ENCODE measurements at places on chromosomes 2 and 18. TPM values are rescaled to one million over a fixed set of nuclear protein-coding genes. Genes with fewer than 3 reads are reported as not detected.

DNA sequence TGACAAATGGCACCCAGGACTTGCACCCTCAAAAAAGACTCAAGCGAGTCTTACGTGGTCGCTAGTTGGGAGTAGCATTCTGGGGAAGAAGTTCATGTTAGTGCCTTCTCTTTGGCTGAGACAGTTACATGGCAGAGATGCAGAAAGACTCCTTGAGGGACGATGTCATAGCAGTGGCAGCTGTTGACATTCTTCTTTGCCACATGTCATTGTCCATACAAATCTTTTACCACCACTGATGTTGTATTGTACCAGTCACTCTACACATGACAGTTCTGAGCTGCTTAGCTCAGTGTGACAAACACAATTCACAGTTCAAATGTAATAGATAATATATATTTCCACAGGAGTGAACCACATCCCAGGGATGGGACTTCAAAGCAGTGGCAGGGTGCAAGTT, 197.1 kb downstream of the TCF4 start:
- H3K36me3 ChIP-seq: no peaks in the 10 kb centered on the region
- H3K27ac ChIP-seq: no peak overlapping the region
- peaks cover 1% of the 10 kb centered on the region for H3K4me1 ChIP-seq
- H3K27me3 ChIP-seq: no peaks in the 10 kb centered on the region
- no peak for DNase-seq

GRCh38 chr2:196268025-196268424, 96.6 kb upstream of the STK17B start:
- no peak overlapping the region for H3K4me3 ChIP-seq
- H3K27me3 ChIP-seq: no peaks in the 10 kb centered on the region
- H3K4me1 ChIP-seq: no peaks in the 10 kb centered on the region
- no peak for DNase-seq
- H3K27ac ChIP-seq: peak overlapping the region; percentile 48

TOGARAM2 gene
- 0.82 TPM for total RNA-seq

TMEM185B gene
- total RNA-seq: 16.8 TPM

DNA sequence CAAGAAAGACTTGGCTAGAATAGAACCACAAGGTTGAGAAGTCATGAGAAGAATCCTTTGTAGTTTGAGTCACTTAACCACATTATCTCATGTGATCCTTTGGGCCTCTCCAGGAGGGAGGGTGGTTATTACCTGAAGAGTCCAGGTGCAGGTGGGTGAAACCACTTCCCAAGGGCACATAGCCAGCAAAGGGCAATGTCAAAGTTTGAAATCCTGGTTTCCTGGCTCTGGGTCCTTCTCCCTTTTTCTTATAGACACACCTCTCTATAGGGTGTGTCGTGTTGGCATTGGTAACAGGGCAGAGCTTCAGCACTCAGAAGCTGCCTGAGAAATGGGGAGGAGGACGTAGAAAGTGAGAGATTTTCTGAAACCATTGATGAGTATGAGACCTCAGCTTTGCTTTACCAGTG, 137.9 kb downstream of the MGAT5 start:
- H3K4me1 ChIP-seq: no peaks in the 10 kb centered on the region
- DNase-seq: no peak
- H3K36me3 ChIP-seq: no peaks in the 10 kb centered on the region
- no peak overlapping the region for H3K27ac ChIP-seq

DNA sequence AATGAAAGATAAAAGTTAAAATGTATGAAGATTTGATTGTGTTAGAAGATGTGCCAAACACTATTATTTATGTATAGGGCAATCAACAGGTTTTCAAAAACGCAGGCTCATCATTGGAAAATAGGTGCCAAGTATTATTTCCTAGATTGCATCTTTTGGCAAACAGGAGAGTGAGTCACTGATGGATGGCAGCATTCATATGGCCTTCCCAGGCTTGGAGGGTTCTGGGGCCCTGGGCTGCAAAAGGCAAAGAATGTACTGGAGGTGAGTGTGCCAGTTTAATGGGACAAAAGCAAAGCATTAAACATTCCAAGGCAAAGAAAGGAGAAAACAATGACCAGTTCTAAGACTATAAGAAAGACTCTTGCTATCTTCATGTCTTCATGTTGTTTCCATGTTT, 379.4 kb downstream of the RIT2 start:
- H3K27ac ChIP-seq: no peak overlapping the region
- DNase-seq: no peak
- no peaks in the 10 kb centered on the region for H3K36me3 ChIP-seq

DNA sequence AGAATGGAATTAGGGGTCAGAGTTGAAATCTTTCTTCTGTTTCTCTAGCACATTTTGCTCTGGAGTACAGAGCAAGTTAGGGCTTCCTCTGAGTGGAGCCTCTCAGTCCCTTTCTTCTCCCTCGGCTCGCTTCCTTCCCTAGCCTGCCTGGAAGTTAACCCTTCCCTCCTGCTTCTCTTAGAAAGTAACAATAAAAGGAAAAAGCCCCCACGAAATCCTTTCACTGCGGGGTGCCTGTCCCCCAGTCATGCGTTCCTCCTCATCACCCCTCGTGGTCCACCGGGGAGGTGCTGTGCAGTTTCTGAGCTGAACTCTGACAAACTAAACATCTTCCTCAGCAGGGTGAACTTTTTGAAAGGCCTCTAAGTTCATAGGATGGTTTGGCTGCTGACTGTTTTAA, 2.0 kb downstream of the IGFBP2 start:
- DNase-seq: no peak
- no peaks in the 10 kb centered on the region for H3K4me1 ChIP-seq
- H3K27ac ChIP-seq: peak overlapping the region; percentile 15
- H3K4me3 ChIP-seq: no peak overlapping the region

VIL1 gene
- not detected for total RNA-seq

TGOLN2 gene
- 81.0 TPM for total RNA-seq

FNDC4 gene
- total RNA-seq: 6.1 TPM

DNA sequence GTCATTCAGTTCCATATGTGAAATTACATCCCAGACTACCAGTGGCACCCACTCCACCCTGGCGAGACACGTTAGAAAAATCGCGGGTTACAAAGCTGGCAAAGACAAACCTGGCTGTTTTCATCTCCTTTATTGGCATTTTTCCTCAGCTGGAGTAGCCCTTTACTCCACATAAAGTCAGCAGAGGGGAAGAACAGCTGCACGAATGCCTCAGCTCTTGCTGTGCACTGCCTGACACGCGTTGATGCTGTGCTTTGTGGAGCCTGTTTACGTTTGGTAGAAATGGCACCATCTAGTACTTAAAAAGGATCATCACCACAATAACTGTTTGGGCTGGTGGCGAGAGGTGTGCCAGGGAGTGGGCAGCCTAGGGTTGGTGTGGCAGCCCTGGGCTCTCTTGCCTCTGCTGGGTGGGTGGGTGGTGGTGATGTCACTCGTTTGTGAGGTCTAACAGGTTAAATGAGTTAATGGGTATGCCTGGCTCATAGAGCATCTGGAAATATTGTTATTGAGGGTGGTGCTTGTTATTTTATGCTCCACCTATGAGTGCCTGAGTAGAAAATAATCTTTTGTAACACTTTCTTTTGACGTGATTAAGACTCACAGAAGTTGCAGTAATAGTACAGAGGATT, 16.4 kb downstream of the FARP2 start:
- no peak for DNase-seq
- H3K27ac ChIP-seq: no peak overlapping the region
- no peaks in the 10 kb centered on the region for H3K4me1 ChIP-seq
- H3K4me3 ChIP-seq: no peak overlapping the region
- H3K27me3 ChIP-seq: no peaks in the 10 kb centered on the region

SULT1C4 gene
- 7.2 TPM for total RNA-seq

GRCh38 chr2:40315683-40316082, 136.2 kb downstream of the SLC8A1 start:
- H3K4me1 ChIP-seq: peaks cover 38% of the 10 kb centered on the region
- no peaks in the 10 kb centered on the region for H3K36me3 ChIP-seq
- peak overlapping the region; percentile 34 for H3K27ac ChIP-seq
- no peak for DNase-seq
- no peaks in the 10 kb centered on the region for H3K27me3 ChIP-seq

DNA sequence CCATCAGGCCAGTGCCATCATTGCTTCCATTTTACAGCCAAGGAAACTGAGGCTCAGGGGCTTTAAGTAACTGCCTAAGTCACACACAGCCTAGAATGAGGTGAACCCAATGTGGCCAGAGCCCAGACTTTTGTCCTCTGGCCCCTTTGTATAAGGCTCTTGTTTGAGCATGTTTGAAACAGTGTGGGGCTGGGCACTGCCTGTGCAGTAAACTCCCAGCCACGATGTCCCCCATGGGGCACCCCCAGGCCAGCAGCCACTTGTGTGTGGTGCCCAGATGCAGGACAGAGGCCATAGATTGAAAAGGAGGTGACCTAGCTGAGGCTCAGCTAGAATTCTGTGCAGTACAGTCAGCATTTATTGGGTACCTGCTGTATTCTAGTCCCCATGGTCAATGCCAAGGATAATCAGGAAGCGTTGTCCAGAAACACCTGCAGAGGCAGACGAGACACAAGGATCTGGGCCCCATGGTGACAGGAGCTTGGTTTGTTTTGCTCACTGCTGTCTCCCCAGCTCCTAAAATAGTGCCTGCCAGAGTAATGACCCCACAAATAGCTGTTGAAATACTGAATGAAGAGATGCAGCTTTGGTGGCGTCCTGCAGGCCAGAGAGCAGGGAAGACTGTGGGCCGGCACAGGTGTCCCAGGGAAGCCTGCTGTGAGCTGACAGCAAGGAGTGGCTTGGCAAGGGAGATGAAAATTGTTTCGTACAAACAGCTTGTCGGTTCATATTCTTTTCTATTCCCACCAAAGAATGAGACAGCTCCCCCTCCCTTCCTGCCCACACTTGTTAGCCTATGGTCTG, 160.7 kb downstream of the LDLRAD4 start:
- H3K27me3 ChIP-seq: no peaks in the 10 kb centered on the region
- H3K27ac ChIP-seq: no peak overlapping the region
- no peaks in the 10 kb centered on the region for H3K36me3 ChIP-seq

- no peaks in the 10 kb centered on the region for H3K4me1 ChIP-seq
- no peaks in the 10 kb centered on the region for H3K36me3 ChIP-seq
- DNase-seq: no peak
Measured at GRCh38 chr2:112184121-112184520, 45.9 kb downstream of the FBLN7 start.

CFAP65 gene
- total RNA-seq: not detected

DNA sequence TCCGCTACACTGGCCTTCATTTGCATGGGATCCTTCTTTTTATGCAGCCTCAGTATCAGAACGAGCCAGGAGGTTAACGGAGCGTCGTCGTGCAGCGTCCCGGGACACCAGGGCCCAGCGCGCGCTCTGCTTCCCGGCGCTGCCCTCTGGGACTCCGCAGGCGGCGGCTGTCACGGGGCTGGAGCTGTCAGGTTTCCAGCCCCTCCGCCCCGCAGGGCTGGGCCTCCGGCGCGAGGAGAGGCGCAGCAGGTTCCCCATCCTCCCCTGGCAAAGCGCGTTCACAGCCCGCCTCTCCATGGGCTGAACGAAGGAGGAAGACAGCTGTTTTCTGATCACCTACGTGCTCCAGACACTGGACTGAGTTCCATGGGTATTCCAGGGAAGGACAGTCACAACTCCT, 12.5 kb upstream of the PAX8 start:
- H3K4me3 ChIP-seq: no peak overlapping the region
- DNase-seq: no peak

- no peaks in the 10 kb centered on the region for H3K36me3 ChIP-seq
- no peaks in the 10 kb centered on the region for H3K4me1 ChIP-seq
- H3K27me3 ChIP-seq: no peaks in the 10 kb centered on the region
- H3K4me3 ChIP-seq: no peak overlapping the region
Measured at GRCh38 chr2:223846515-223846914, 9.1 kb upstream of the AP1S3 start.

GRCh38 chr2:235876099-235876679, 292.0 kb downstream of the GBX2 start:
- H3K36me3 ChIP-seq: no peaks in the 10 kb centered on the region
- H3K27me3 ChIP-seq: no peaks in the 10 kb centered on the region
- no peak overlapping the region for H3K27ac ChIP-seq

DNA sequence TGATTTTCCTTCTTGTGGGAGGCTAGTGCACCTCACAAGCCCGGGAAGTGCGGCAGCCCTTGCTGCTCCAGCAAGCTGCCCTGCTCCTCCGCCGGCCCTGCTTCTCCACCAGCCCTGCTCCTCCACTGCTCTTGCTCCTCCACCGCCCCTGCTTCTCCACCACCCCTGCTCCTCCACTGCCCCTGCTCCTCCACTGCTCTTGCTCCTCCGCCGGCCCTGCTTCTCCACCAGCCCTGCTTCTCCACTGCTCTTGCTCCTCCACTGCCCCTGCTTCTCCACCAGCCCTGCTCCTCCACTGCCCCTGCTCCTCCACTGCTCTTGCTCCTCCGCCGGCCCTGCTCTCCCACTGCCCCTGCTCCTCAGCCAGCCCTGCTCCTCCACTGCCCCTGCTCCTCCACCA, 95.6 kb downstream of the NDUFA10 start:
- DNase-seq: peak; percentile 15
- no peaks in the 10 kb centered on the region for H3K27me3 ChIP-seq

FOXD4L1 gene
- total RNA-seq: 0.14 TPM

GRCh38 chr2:216858312-216858711, 1.6 kb downstream of the TNP1 start:
- no peak overlapping the region for H3K27ac ChIP-seq
- no peaks in the 10 kb centered on the region for H3K4me1 ChIP-seq
- H3K36me3 ChIP-seq: no peaks in the 10 kb centered on the region

LIPG gene
- total RNA-seq: under 0.01 TPM

SLC9A4 gene
- not detected for total RNA-seq

SPATA3 gene
- total RNA-seq: not detected

DPP10 gene
- total RNA-seq: 3.5 TPM

GRCh38 chr2:192208848-192209247, 14.1 kb upstream of the TMEFF2 start:
- no peaks in the 10 kb centered on the region for H3K36me3 ChIP-seq
- H3K4me1 ChIP-seq: no peaks in the 10 kb centered on the region
- H3K27ac ChIP-seq: no peak overlapping the region

GRCh38 chr18:63161032-63161760, 158.4 kb downstream of the BCL2 start:
- no peak overlapping the region for H3K4me3 ChIP-seq
- no peaks in the 10 kb centered on the region for H3K27me3 ChIP-seq
- DNase-seq: no peak
- peak overlapping the region; percentile 77 for H3K27ac ChIP-seq
- peaks cover 16% of the 10 kb centered on the region for H3K4me1 ChIP-seq

- DNase-seq: peak; percentile 88
- peaks cover 10% of the 10 kb centered on the region for H3K36me3 ChIP-seq
- H3K4me3 ChIP-seq: peak overlapping the region; percentile 87
- H3K27ac ChIP-seq: peak overlapping the region; percentile 94
- H3K27me3 ChIP-seq: no peaks in the 10 kb centered on the region
Measured at GRCh38 chr18:26091047-26091630, 726 bp upstream of the SS18 start.

- H3K27me3 ChIP-seq: no peaks in the 10 kb centered on the region
- H3K27ac ChIP-seq: no peak overlapping the region
Measured at GRCh38 chr2:242056026-242056425, 186.5 kb downstream of the RTP5 start.

Data from sigmoid colon (tissue), 7 donors.